ENCODE measurements at places on chromosomes 6 and 20. TPM values are rescaled to one million over a fixed set of nuclear protein-coding genes. Genes with fewer than 3 reads are reported as not detected.

Gene LRFN2
- total RNA-seq = 0.27 TPM

Gene ZNF311
- total RNA-seq = 0.27 TPM

Gene MOG
- not detected for total RNA-seq

DNA sequence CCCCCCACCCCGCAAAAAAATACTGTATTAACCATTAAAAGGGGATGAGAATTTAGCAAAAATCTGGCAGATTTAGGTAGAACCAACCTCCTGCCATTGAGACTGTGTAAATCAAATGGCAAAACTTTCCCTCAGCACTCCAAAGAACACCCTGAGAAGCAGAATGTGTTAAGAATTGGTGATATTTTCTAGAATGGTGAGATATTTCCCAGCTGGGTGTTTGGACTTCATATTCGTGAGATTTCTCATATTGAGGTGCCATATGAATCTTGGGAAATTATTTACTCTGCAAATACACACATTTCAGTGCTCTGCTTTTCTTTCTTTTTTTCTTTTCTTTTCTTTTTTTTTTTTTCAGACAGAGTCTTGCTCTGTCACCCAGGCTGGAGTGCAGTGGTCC, 66.3 kb upstream of the FOXO3 start:
- no peak for DNase-seq

- DNase-seq = no peak
These were observed 37.1 kb downstream of the TNFAIP3 start for GRCh38 chr6:137903933-137904821.

GRCh38 chr6:151025076-151025475, 159.6 kb downstream of the MTHFD1L start:
- DNase-seq = no peak

DNA sequence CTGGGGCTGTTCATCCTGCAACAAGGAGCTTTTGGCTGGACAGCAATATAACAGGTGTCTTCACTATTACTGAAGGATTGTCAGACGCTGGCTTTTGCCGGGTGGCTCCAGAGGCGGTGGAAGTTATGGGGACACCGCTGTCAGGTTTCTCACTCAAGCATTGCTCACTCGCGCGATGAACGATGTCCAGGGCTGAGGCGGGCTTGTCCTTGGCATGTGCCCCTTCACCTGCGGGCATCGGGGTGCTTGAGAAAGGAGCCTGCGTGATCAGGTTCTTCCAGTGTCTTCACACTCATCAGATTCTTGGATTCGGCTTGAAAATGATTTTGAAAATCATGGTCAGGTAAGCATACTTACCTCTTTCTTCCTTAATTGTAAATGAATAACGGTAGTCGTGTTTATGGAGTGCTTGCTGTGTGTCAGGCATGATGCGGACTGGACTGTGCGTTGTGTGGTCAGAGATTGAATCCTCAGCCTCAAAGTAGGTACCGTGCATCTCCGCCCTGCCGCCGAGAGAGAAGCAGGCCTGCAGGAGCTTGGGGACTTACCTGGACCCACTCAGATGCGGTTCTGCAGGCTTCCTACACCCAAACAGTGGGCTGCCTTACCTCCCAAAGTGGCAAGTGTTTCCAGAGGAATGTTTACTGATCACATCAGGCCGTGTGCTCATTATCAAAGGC, 18.3 kb upstream of the PYGB start:
- no peak for DNase-seq

- DNase-seq = no peak
These were observed 3.0 kb upstream of the MLN start for GRCh38 chr6:33806841-33807240.

DNA sequence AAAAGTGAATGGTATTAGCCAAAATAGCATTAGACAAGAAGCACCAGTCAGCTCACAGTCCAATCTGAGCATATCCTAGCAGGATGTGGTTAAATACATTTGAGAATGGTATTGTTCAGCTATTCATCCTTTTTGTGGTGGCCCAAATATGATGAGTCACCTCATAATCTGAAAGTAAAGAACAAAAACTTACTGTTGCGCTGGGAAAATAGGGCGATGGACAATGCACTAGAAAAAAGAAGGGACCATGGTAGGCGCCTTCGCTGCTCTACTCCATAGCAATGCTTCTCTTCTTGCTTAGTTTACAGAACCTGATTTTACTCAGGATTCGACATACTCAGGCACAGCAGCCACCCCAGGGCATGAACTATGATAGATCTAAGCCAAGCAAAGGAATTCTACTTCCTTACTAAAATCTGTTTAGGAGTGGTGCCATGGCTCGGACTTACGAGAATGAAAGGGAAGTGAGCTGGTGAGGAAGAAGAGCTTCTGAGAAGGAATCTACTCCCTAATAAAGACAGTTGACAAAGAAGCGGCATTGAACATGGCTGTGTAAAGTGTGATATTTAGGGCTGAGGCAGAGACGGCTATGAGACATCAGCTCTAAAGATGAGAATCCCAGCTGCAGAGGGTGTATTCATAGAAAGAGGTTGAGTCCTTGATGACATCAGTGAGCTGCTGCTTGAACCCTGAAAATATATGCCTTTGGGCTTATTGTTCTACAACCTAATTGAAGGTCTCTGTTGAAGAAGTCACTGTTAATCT, 16.6 kb upstream of the FBXO9 start:
- no peak for DNase-seq

Measured in hematopoietic multipotent progenitor cell (in vitro differentiated cells).